Stimulated activated CD4-positive, alpha-beta T cell treated with anti-CD3 and anti-CD28 coated beads, TNF-alpha, amount 100 ng/mL, for 24 hours (primary cell): ENCODE measurements at places on chromosomes 12 and 14.

- DNase-seq, result no peak
Observed at GRCh38 chr12:29082522-29082921, 66.6 kb upstream of the FAR2 start.

DNA sequence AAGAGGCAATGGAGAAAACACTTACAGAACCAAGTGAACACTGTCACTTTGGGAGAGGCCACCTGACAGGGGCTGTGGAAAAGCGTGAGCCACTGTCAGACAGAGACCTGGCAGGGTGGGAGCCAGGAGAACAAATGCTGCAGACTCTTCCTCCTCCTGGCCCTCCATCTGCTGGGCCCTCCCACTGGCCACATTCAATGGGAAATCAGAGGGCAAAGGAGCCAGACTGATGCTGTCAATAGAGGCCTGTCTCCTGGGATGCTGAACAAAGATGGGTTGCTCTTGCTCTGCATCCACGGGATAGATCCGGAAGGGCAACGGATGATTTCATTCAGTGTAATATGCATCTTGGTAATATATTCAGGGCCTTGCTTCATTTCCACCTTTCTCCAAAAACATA lies 44.9 kb upstream of the BCAT1 start:
- DNase-seq, result no peak

- no peak for DNase-seq
Observed at GRCh38 chr14:69318241-69318640, 58.3 kb downstream of the GALNT16 start.

DNA sequence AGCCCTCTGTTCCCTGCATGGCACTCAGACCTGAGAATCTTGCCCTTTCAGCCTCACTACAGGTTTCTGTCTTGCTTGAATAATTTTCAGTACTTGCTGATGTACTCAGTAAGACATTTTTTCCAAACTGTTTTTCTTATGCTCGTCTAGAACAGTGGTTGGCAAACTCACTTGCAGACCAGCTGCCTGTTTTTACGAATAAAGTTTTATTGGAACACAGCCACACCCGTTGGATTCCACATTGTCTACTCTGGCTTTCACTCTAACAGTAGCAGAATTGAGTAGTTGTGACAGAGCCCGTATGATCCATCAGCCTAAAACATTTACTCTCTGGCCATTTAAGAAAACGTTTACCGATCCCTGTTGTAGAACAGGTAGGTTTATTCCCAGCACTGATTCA lies 72.8 kb downstream of the FOXN4 start:
- DNase-seq, result no peak

DNA sequence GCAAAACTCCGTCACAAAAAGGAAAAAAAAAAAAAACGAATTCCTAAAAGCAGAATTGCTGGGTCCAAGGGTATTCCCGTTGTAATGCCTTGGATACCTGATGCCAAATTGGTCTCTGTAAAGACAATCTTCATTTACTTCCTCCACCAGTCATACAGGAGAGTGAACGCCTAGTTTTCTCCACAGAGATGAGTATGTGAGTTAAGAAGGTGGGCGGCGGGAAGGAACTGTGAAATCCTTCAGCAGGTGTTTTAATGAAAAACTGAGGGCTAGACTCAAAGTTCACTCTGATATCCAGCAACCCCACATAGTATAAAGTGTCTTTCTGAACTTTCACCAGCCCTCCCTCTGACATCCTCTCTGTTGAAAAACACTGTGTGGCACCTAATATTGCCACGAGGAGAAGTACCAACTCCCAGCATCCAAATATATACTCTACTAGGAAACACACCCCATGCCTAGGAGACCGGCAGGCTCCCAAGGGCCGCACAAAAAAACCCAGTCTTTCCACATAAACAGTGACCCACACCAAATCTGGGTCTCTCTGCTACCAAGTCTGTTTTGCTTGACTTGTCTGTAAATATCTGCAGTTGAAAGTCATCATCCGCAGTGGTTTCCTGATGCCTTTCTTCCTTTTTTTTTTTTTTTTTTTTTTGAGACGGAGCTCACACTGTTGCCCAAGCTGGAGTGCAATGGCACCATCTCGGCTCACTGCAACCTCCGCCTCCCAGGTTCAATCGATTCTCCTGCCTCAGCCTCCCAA lies 30.3 kb upstream of the FOXN3 start:
- no peak for DNase-seq
